ENCODE measurements at places on chromosomes 2 and 18. TPM values are rescaled to one million over a fixed set of nuclear protein-coding genes. Genes with fewer than 3 reads are reported as not detected.

DNA sequence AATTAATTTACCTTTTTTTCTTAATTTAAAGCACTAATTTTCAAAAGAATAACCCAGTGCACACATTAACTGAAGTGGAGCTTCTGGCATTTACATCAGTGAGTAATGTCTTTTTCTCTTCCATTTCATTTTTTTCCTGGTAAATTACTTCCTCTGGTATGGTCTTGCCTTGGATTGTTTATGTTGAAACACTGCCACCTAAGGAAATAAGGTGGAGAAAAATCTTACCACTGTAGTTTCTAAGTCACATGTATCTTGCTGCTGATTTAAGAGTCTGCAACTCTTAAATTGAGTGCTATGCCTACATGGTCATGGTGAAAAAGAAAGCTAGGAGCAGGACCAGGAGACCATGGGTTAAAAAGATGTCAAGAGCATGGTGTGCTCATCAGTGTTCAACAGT lies 51.0 kb downstream of the TTC27 start:
- peak; percentile 10 for DNase-seq

- peak; percentile 9 for DNase-seq
These were observed 43.9 kb downstream of the CHMP3 start for GRCh38 chr2:86519349-86519748.

DNA sequence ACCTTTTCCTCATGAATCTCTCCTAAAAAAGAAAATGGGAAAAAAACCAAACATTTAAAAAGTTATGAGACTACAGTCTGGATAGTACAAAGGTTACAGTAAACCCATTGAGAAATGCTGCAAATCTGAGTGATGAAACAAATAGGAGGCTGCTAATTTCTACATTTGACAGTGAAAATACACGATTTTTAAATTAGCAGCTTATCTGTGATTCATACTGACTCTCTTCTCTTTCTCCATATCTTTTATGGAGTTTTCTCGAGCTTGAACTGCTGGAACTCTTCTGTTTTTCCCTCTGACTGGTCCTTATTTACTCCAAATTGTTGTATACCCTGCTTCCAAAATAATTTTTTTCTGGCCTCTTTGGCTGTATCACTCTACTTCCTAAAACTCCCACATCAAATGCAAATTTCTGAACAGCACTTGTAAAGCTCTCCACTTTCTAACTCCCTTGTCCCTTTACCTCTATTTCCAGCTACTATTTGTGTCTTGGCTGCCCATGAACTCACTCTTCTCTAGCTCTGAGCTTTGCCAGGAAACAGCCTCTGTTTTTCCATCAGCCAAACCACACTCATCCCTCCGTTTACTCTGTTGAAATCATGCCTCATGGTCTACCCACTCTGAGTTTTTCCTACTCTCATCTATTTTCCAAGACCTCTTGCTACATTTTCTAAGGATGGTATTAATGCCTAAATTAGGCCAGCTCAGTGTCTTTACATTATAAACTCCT lies 73.7 kb downstream of the RBMS1 start:
- peak; percentile 65 for DNase-seq

DNA sequence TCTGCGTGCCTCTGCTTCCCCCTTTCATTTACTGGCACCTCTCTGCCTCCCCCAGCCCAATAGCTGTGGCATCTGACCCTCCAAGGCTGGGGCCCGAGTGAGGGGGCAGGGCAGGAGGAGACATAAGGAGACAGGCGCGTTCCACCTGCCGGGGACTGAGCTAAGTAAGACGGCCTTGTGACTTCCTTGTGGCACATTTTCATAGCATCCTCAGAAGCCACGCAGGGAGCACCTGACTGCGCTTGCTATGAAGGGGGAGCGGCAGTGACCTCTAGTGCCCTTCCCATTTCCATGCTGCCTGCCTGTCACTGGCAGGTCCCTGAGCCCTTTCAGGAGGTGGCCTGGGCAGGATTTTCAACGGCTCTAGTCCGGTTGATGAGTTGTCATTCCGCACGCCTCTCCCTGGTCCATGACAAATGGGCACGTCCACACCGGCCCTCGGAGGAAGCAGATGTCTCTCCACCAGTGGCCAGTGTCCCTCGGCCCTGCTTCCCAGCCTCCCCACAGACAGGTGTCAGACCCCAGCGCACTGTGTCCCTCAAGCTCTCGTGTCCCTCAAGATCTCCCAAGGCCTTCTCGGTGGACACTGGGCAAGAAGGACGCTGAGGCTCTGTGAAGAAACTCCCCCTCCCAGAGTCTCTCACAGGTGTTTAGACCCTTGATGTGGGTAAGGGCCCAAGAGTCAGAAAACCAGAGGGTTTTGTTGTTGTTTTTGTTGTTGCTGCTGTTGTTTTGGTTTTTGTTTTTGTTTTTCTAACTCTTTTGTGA lies 42.7 kb downstream of the CYP26B1 start:
- DNase-seq, result no peak

DNA sequence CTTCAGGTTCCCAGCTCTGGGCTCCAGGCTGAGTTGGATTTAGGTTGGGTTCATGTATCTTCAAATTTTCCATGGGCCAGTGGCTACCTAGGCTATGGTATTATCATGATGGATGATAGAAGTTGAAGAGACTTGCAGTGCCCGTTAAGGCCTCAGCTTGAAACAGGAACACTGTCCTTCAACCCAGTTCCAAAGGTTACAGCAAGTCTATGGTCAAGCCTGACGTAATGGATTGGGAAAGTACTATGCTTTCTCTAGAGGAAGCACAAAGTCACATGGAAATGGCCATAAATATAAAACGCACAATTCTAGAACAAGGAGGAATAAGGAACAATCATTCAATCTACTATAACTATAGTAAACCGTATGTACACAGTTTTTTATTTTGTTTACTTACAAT lies 593.2 kb downstream of the ZEB2 start:
- DNase-seq, result no peak

DNA sequence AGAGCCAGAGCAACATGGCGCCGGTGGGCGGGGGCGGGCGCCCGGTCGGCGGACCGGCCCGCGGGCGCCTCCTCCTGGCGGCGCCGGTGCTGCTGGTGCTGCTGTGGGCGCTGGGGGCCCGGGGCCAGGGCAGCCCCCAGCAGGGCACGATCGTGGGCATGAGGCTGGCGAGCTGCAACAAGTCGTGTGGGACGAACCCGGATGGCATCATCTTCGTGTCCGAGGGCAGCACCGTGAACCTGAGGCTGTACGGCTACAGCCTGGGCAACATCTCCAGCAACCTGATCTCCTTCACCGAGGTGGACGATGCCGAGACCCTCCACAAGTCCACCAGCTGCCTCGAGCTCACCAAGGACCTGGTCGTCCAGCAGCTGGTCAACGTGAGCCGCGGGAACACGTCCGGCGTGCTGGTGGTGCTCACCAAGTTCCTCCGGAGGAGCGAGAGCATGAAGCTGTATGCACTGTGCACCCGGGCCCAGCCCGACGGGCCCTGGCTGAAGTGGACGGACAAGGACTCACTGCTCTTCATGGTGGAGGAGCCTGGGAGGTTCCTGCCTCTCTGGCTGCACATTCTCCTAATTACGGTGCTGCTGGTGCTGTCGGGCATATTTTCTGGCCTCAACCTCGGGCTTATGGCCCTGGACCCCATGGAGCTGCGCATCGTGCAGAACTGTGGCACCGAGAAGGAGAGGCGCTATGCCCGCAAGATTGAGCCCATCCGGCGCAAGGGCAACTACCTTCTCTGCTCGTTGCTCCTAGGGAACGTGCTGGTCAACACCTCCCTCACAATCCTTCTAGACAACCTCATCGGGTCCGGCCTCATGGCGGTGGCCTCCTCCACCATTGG lies 507 bp downstream of the CNNM4 start:
- no peak for DNase-seq

DNA sequence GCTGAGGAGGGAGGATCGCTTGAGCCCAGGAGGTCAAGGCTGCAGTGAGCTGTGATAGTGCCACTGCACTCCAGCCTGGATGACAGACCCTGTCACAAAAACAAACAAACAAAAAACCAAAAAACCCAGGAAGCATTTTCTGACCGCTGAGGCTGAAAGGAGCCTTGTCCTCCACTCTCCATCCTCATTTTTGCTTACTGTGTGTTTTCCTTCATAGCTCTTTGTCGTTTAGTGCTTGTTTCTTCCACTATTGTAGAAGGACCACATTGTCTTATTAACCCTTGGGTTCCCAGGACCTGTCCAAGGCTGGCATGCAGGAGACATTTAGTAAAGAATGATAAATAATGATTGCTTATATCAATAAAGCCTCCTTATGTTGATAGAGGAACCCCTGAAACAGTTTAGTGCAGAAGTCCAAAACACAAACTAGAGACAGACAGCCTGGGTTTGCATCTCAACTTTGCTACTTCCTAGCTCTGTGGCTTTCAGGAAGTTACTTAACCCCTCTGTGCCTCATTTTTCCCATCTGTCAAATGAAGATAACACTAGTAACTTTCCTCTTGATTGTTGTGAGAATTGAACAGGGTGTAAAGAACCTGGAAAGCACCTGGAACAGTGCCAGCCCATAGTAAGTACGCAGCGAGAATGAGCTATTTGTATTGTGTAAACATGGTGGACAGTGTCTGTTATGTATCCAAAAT lies 126.0 kb downstream of the LPIN1 start:
- no peak for DNase-seq

GRCh38 chr18:25685088-25685487 lies 333.1 kb upstream of the ZNF521 start:
- DNase-seq, result no peak

GRCh38 chr2:39368846-39369245 lies 68.2 kb downstream of the MAP4K3 start:
- no peak for DNase-seq

GRCh38 chr2:28408764-28409599 lies 16.3 kb downstream of the FOSL2 start:
- DNase-seq, result peak; percentile 95

DNA sequence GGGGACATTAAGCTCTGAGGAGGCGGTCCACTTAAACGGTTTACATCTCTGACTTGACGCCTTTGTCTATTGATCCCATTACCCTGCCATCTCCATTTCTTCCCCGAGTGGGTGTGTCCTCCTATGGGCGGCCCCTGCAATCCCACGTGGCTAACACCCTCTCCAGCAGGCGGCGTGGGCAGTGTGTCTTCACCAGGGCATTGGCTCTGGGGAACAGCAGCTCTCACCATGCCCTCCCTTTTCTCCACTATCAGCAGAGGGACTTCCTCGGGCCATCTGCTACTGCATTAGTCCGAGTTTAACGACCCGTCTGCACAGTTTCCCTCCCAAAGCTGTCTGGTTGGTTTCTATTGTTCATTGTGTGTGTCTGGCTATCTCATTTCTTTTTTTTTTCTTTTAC lies 511.9 kb upstream of the NRP2 start:
- no peak for DNase-seq

- DNase-seq, result no peak
These were observed 9.8 kb upstream of the CPS1 start for GRCh38 chr2:210546424-210547208.

GRCh38 chr2:101328474-101329007 lies 20.0 kb upstream of the RNF149 start:
- DNase-seq, result peak; percentile 95

- peak; percentile 13 for DNase-seq
These were observed 3.4 kb upstream of the DUSP2 start for GRCh38 chr2:96148410-96149217.

GRCh38 chr2:9764153-9764778 lies 79.0 kb upstream of the TAF1B start:
- no peak for DNase-seq

GRCh38 chr2:58006256-58006951 lies 40.2 kb upstream of the VRK2 start:
- DNase-seq, result no peak

DNA sequence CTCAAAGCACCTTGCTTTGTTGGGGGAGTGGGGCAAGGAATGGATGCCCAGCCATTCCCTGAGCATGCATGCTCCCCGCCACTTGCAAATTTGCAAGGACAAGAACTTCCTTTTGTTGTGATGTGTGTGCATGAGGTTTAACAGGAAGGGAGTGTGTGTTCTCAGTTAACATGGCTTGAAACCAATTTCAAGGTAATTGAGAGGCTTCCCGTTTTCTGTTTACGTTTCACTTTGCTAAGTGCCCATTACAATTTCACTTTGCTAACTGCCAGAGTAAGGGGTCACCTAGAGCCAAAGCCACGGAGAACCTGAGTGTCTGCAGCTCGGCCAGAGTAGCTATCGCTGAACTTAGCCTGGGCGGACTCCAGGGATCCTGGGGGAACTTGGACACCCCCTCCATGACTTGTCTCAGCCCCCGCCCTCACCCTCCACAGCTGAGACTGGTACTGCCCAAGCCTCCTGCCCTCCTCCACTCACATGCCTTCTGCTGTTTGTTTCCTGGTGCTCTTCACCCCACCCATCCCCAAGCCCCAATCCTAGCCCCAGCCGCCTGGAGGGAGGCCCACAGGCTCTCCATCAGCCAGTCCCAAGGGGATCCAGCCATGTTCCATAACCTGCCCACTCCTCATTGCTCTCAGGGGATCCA lies 53.6 kb upstream of the LAPTM4A start:
- DNase-seq, result no peak

- DNase-seq, result no peak
These were observed 15.5 kb downstream of the HEATR5B start for GRCh38 chr2:37068686-37069085.

DNA sequence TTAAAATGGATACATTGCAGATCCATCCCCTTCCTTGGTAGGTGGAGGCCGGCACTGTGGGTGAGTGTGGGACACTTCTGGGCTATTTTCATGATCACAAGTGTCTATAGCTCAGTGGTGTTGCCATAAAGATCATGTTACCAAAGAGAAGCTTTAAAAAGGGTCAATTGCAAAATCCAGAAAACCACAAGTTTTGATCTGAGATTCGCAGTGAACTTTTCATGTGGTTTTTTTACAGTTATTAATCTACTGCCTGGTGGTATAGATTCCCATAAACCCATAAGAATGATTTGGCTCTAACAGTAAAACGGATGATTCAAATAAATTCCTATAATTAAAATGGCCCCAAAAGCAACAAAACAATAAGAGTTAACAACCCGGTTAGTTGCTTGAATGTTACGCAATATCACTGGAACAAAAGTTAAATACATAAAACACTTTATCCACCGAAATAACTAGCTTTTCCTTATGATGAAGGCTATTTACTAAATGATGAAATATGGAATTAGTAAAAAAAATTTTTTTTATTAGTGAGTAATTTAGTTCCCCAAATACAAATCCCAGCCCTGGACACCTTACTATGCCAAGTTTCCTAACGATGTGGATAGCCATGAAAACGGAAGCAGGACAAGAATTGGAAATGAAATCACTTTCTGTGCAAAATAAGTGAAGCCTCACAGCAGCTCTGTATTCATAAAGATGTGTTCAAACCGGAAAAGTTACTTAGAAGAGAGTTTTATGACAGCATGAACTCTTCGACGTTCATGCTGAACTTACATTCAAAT lies 95.6 kb upstream of the THOC1 start:
- peak; percentile 75 for DNase-seq

DNA sequence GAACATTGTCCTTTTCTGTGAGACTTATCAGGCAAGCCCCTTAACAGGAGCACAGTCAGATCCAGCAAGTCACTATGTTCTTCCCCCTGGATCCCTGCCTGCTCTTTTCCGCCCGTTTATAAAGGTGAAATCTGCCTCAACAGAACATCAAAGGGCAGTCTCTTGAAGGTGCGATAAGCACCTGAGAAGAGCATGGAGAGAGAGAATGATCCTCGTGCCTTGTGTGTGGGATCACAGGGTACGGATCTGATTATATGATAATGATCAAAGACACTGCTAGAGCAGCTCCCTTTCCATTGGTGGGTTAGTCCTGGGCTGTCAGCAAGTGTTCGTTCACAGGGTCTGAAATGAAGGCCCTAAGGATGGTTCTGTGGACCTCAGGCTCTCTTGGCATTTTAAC lies 106.4 kb downstream of the ZAP70 start:
- DNase-seq, result no peak

KCTD1 gene
- total RNA-seq, result 9.9 TPM

C2orf80 gene
- total RNA-seq, result not detected

SCN9A gene
- 1.1 TPM for total RNA-seq

PARD6G gene
- 2.8 TPM for total RNA-seq

RAX gene
- not detected for total RNA-seq

OSBPL6 gene
- 18.1 TPM for total RNA-seq

VWA3B gene
- not detected for total RNA-seq

DSG1 gene
- total RNA-seq, result not detected

AGXT gene
- total RNA-seq, result not detected
